ENCODE measurements at places on chromosomes 3 and 15.

- no peak for DNase-seq
Measured at GRCh38 chr3:150733373-150733935, 29.5 kb downstream of the SIAH2 start.

DNA sequence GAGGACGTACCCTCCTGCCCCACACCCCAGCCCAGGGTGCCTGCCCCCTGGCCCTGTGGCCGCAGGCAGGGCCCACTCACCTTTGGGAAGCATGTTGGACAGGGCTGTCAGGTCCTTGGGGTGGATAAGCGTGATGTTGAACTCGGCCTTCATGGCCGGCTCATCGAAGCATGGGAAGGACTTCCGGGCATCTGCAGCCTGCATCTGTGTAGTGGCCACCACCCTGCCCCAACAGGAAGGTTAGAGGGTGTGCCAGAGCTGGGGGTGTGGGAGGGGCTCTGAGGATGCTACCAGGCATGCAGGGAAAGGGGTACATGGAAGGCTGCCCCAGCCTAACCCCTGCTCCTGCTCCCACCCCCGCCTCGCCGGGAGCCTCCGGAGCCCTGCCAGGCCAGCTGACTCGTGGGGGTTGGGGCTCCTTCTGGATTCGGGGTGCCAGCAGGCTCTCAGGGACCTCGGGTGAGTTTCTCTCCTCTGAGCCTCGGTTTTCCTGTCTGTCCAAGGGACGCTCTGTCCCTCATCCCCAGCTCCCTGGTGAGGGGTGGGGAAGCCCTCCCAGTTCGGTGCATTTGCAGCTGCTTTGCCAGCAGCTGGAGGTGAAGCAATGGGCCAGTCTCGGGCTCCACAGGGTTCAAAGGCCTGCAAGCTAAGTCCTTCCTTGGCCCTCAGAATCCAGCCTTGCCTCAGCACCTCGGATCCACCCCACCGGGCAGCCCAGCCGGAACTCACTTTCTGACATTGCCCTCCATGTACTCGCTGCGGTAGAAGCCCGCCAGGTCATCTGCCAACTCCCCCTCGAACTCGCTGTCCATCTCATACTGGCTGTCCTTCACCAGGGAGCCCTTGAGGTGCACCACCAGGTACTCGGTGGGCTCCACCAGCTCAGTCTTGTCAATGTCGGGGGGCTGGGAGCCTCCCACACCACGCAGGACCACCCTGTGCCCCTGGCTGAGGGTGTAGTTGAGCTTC is 9.1 kb downstream of the ANPEP start:
- no peak for DNase-seq

GRCh38 chr3:72803573-72803972 is 44.7 kb downstream of the SHQ1 start:
- no peak for DNase-seq

GRCh38 chr3:153980252-153980590 is 141.0 kb upstream of the ARHGEF26 start:
- no peak for DNase-seq

DNA sequence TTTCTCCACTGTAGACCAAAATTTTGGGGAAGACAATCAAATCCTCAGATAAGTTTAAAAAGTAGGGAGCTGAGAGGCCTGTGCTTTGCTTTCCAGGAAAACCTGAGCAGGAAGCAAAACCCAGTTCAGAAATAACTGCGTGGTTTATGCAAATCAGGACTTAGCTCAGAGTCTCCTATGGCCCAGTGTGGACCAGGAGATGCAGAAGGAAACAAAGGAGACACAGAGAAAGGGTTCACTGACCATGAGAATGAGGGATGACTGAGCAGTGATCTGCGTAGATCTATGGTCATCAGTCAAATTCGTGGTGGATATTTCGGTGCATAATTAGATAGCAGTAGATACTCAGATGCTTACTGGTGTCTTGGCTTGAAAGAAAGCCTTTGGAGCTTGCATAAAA is 196.6 kb downstream of the TPRG1 start:
- DNase-seq = no peak

GRCh38 chr3:40741729-40742128 is 217.0 kb downstream of the ZNF621 start:
- no peak for DNase-seq

DNA sequence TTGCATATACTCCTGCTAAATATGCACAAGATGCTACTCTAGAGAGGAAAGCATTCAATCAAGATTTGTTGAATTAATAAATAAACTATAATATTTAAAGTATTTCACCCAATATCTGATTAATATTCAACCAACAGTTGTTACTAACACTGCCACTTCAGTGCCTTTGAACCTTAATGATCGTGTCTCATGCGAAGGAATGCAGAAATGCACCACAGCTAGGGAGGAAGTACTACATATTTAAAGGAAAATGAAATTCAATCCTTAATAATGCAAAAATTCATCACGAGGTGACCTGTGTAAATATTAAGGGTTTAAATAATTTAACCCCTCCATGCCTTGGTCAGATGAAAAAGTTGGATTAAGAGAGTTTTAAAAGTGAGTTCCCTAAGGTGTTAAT is 114.2 kb upstream of the DAZL start:
- no peak for DNase-seq

DNA sequence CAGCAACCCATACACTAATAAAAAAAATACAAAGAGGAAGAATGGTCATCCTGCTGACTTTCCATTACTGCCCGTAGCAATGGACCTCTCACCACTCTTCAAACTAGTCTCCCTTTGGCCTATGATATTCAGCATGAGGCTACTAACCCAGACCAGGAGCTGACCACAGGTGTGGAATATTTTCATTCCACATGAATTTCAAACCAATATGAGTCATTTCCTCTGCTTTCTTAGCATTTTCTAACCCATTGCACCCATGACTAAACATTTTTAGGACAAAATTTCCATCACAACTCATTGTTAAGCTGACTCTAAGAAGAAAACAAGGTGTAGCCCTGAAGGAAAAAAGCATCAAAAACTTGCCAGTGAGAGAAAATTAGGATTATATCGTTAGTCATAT is 34.0 kb upstream of the ZPLD1 start:
- no peak for DNase-seq

GRCh38 chr3:113104357-113105092 is 106.8 kb upstream of the BOC start:
- DNase-seq = no peak

GRCh38 chr3:63588895-63589294 is 63.6 kb upstream of the SNTN start:
- DNase-seq = no peak

- DNase-seq = peak; percentile 92
Measured at GRCh38 chr15:42273900-42274701, 868 bp upstream of the TMEM87A start.

GRCh38 chr3:159994182-159994581 is 5.5 kb downstream of the IL12A start:
- DNase-seq = no peak

DNA sequence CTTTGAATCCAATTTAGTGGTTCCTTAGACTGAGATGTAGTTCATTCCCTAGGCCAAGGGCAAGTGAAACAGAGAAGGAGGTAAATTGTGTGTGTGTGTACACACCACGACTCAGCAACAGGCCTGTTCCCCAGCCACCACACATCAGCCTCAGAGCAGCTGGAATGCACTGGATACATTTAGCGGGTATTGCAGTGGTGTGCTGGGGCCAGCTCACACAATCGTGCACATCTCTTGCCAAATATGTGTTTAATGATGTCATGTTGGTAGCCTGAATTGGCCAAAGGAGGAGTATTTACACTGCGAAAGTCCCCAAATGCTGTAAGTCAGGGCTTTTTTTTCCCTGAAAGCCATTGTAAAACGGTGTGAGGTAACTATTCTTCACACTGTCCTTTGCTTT is 82.3 kb downstream of the RBPMS2 start:
- peak; percentile 85 for DNase-seq

- DNase-seq = no peak
Measured at GRCh38 chr3:133568294-133569014, 5.0 kb upstream of the CDV3 start.

- DNase-seq = no peak
Measured at GRCh38 chr3:163916596-163917560, 1161.4 kb downstream of the SI start.

DNA sequence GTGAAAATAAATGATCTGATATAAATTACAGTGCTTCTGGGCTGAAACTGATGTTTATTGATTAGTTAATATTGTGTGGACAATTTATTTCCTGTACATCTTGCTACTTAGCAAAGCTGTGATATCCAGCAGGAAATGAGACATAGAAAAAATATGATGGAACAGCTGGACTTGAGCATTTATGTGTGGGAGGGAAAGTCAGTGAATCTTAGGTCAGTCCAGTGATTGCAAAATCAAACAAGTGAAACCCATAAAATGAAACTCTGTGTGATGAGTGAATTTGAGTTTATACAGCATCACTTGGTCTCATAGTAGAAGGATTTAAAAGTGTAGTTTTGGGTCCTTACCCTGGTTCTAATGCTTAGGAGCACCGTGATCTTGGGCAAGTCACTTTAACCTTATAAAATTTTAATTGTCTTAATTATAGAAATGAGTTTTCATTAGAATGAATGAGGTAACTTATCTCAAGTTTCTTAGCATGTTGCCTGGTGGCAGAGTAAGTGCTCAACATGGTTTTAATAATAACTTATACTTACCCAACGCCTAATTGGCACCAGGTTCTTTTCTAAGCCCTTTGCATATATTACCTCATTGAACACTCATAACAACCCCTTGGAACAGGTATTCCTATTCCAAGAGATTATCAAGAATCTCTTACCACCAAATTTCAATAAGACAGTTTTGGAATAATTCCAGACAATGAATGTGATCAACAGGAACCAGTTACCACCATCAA is 194.6 kb downstream of the ADAMTSL3 start:
- no peak for DNase-seq

DNA sequence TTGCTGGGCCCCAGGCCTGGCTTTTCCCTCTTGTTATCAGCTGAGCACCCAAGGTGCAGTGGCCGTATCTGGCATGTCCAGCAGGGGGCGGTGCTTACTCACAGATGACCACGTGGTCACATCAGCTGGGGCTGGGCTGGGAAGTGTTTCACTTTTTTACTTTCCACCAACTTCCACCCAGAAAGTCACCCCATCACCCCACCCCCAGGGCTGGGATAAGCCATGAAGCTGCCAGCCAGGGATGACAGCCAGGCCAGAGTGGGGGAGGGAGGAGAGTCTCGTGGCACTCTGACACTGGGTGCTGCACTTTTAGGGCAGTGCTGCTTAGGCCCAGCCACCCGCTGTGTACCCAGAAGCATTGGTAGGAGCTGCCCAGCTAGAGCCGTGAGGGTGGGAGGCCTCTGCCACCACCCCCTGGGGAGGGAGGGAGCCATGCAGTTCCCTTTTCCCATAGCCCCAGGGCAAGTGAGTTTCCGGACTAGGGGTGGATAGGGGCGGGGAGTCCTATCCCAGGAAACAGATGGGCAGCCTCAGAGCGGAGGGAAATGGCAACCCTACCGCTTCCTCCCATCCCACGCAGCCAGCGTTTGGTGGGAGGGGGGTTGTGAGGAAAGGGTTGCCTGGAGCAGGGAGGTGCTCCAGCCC is 6.1 kb downstream of the PPCDC start:
- peak; percentile 98 for DNase-seq

DNA sequence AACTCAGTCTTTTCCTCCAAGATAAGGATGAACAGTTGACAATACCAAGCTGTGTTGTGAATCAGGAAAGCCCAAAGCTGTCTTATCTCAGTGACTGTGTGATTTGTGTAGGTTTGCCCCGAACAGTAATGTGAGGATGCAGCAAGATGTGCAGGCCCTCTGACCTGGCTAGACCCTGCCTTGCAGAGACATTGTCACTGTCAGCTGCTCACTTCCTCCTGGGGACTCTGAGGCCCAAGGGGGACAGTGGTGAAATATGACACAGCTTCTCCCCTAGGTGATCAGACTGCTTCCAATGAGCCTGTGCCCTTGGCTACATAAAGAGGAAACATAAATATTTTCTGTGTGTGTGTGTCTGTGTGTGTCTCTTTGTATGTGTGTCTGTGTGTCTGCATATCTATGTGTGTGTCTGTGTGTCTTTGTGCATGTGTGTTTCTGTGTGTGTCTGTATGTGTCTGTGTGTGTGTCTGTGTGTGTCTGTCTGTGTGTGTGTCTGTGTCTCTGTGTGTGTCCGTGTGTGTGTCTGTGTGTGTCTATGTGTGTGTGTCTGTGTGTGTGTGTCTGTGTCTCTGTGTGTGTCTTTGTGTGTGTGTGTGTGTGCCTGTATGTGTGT is 21.7 kb downstream of the LRRK1 start:
- DNase-seq = no peak

DNA sequence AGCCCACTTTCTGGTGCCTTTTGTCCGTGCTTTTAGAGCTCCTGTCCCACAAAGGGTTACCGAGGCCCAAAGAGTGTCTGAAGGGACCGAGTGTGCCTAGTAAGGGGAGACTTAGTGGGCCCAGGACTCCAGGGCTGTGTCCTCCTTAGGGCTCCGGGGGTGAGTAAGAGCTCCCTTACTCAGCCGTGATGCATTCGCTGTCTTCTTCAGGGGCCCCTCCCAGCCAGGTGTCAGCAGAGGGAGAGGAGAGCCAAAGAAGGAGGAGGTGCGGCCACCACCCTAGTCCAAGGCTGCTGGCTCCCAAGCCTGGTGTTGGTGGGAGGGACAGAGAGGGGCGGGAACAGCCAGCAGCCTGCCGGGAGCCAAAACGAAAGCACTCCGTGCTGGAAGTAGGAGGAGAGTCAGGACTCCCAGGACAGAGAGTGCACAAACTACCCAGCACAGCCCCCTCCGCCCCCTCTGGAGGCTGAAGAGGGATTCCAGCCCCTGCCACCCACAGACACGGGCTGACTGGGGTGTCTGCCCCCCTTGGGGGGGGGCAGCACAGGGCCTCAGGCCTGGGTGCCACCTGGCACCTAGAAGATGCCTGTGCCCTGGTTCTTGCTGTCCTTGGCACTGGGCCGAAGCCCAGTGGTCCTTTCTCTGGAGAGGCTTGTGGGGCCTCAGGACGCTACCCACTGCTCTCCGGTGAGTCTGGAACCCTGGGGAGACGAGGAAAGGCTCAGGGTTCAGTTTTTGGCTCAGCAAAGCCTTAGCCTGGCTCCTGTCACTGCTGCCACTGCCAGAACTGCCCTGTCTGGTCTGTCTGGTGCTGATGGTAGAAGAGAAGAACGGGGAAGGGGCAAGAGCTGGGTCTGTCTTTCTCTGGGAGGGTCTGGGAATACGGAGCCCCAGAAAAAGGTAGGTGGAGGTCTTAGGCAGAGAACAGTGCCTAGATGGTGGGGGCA is at the start of gene IL17RC:
Gene IL17RC (plus strand): TSS at position 365 of the 947 bp plus-strand sequence. CDS start 218 bp downstream, at position 583.
- DNase-seq = peak; percentile 95

DNA sequence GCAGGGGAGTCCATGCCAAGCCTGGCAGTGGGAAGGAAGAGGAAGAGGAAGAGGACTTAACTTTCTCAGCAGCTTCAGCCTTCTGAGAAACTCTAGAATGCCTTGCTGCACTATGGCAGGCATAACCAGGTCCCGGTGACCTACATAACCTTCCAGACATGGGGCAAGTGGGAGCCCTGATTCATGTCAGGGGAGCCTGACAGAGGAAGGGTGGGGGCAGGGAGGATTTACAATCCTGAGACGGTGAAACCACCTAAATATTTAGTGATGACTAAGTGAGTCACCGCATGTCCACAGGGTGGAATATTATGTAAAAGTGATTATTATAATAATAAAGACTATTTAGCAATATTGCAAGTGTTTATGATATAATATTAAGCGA is 46.7 kb downstream of the AMOTL2 start:
- DNase-seq = no peak

GRCh38 chr3:169421182-169421581 is 242.3 kb downstream of the MECOM start:
- no peak for DNase-seq

Data from mesenteric fat pad (tissue), 1 donor.